ENCODE measurements at places on chromosomes 1 and 21.

- DNase-seq: no peak
Observed at GRCh38 chr21:43626390-43626789, 32.9 kb downstream of the HSF2BP start.

DNA sequence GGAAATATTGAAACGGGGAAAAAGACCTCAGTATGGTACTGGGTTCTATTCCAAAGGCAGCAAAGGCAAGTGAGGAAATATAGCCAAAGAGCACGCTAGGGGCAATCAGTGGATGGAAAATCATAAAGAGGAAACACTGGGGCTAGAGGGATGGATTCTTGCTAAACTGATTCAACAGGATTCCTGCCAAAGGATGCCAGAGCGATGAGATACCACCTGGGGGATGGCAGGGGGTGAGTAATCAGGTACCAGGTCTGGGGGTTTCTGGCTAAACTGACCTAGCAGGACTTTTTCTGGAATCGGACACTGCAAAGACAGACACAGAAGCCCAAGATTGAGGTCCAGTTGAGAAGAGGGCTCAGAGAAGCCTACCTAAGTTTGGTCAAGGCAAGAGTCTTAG, 6.7 kb downstream of the CHI3L2 start:
- DNase-seq: no peak

DNA sequence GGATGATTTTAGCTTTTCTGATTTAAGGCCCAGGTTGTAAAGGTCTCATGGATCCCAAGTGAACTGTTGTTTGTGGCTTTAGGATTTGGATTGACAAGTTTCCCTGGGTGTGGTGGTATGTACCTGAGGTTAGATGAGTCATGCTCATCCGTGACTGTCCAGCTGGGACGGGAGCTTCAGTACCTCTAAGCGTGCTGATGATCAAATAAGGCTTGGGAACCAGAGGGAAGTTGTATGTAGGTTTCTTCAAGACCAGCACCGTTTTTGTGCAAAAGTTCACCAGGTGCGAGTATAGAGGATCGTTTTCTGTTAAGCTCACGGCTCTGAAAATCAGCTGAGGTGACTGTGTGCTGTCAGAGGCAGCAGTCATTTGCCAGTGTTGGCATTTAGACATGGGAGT, 19.8 kb downstream of the PLA2G2E start:
- no peak for DNase-seq

GRCh38 chr1:94688646-94689045, 131.5 kb upstream of the SLC44A3 start:
- no peak for DNase-seq

DNA sequence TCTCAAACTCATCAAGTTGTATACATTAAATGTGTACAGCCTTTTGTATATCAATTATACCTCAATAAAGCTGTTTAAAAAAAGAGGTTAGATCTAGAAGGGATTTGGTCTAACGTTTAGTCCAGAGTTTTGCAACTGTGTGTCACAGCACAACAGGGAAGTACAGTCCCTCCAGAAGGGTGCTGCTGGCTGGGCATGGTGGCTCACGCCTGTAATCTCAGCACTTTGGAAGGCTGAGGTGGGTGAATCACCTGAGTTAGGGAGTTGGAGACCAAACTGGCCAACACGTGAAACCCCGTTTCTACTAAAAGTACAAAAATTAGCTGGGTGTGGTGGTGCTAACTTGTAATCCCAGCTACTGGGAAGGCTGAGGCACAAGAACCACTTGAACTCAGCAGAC, 78.3 kb upstream of the HAO2 start:
- DNase-seq: no peak

- no peak for DNase-seq
Observed at GRCh38 chr1:201825245-201825644, 3.7 kb upstream of the IPO9 start.

- DNase-seq: no peak
Observed at GRCh38 chr1:225464851-225465792, 37.3 kb upstream of the LBR start.

GRCh38 chr1:119448127-119448511, 33.2 kb downstream of the HSD3B2 start:
- DNase-seq: peak; percentile 16

DNA sequence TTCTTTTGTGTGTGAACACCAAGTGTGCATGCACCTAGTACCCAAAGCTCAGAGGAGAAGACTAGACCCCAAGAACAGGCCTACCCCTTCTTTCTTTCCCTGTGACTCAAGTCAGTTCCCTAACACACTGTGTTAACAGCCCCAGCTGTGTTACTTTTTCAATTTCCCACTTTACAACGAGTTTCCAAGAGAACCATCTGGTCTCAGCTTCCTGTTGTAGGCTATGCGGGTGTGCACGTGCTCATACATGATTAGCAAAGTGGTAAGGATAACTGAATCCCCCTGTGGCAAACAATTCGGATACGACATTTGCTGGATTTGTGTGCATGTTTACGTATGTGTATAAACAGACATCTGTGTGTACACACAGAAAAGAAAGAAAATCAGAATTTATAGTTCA, 17.9 kb downstream of the IFNAR2 start:
- no peak for DNase-seq

GRCh38 chr1:109395602-109396512, 1.9 kb downstream of the SORT1 start:
- DNase-seq: no peak

DNA sequence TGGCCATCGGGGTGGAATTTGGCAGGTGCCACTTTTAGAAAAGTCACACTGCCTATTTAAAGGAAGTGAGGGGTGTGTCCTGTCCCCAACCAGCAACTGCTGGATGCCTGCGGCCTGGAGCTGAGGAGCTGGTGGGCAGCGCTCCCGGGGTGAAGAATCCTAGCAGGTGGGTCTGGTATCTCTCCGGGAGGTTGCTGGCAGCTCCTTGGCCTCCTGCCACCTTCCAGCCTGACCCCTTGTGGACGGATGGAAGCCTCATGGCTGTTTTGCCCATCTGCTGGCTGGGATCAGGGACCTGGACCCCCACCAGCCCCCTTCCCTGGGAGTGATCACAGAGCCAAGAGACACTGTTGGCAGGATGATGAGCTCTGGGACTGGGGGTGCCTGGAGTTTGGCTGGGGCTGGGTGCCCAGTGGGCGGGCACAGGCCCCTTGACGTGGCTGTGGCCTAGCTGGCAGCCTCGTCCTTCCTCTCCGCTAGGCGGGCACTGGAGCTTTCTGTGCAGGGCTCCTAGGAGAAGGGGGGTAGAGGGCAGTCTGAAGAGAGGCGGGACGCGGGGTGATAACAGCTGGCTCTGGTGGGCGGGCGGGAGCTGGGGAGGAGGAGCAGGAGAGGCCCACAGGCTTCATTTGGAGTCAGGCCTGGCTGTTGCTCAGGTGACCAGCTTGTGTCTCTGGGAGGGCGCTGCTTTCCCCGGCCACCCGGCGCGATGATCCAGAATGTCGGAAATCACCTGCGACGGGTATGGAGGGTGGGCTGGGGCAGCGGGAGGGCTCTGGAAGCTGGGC, at the start of gene ACOT11:
Gene ACOT11, plus strand, starts transcription at position 628 of the 788 bp plus-strand sequence. Its CDS starts 82 bp downstream, at position 710.
- no peak for DNase-seq

- DNase-seq: no peak
Observed at GRCh38 chr1:171468120-171468750, 17.1 kb upstream of the PRRC2C start.

DNA sequence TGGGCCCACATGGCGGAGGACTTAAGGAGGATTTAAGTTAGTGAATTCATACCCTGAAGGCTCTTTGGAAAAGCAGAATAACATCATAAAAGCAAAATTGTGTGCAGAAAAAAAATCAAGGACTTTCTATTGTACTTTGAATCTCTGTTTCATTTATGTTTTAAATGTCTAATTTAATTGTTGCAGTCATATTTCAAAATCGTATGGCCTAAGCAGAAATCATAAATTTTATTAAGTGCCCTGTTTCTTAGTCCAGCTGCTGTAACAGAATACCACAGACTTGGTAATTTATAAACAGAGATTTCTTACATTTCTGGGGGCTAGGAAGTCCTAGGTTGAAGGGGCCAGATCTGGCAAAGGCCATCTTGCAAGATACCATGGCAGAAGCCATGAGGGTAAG, 555.6 kb downstream of the LTN1 start:
- no peak for DNase-seq

GRCh38 chr1:107942814-107943213, 22.2 kb downstream of the VAV3 start:
- DNase-seq: no peak

DNA sequence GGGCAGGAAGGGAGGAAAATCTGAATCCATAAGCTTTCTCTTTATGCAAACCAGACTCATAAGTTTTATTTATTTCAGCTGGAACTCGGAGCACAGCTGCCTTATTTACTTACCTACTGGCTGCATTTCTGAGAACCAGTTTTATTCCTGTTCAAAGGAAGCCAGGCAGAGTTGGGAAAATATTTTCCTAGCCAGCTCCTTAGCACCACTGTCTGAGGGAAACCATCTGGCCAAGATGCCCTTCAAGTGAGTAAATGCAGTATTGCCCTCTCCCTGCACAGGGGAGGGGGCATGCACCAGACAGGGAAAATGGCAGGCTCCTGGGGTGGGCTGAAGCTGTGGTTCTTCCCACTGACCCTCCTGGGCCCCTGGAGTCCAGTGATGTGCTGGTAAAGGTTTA, 28.9 kb upstream of the FMOD start:
- DNase-seq: no peak

DNA sequence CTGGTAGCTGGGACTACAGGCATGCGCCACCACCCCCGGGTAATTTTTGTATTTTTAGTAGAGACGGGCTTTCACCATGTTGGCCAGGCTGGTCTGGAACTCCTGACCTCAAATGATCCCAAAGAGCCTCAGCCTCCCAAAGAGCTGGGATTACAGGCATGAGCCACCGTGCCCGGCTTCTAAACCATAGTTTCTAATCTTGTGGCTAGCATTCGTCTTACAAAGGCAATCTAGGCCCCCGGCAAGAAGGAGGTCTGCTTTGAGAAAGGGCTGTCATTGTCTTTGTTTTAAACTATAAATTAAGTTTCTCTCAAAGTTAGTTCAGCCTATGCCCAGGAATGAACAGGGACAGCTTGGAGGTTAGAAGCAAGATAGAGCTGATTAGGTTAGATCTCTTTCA, 10.3 kb upstream of the L1TD1 start:
- DNase-seq: no peak

DNA sequence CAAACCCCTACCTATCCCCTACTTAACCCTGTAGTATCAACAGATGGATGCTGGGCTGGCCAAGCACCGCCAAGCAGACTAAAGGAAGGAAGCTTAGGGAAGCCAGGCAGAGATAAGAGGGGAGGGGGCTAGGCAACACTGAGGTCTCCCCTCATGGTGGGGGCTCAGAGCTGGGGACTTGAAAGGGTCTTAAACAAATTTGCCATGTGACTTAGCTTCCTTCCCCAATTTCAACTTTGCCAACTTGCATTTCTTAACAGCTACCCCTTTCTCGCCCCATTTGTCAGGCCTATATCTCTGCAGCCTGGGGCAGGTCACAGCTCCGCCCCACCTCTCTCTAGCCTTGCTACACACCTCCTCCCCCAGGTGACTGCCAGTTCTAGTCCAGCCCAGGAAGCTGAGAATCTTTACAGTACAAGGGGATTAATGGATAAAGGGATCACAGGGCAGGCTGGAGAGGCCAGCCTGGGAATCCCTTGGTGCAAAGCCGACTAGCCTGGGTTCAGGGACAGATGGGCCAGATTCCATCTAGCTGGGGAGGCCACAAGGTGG, 3.4 kb downstream of the KIF21B start:
- DNase-seq: no peak

DNA sequence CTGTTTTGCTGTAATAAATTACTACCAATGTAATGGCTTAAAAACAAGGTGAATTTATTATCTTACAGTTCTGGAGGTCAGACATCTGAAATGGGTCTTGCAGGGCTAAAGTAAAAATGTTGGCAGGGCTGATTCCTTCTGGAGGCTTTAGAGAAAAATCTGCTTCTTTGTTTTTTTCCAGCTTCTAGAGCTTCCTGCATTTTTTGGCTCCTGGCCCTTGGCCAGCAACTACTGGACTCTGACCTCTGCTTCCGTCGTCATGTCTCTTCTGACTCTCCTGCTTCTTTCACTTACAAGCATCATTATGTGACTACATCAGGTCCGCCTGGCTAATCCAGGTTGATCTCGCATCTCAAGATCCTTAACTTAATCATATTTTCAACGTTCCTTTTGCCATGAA, 350.9 kb downstream of the S1PR1 start:
- no peak for DNase-seq

Data from endothelial cell (in vitro differentiated cells).